Activated T-helper 17 cell treated with anti-CD3 and anti-CD28 coated beads, Interleukin-2, amount 50 U/mL, for 72 hours (primary cell): ENCODE measurements at places on chromosomes 3 and 15. TPM values are rescaled to one million over a fixed set of nuclear protein-coding genes. Genes with fewer than 3 reads are reported as not detected.

Gene FBXO40
- total RNA-seq = not detected

GRCh38 chr3:52521881-52522650, 11.6 kb downstream of the NT5DC2 start:
- H3K4me1 ChIP-seq = no peaks in the 10 kb centered on the region
- no peaks in the 10 kb centered on the region for H3K36me3 ChIP-seq
- no peaks in the 10 kb centered on the region for H3K27me3 ChIP-seq
- no peak overlapping the region for H3K4me3 ChIP-seq

Gene CLSTN2
- total RNA-seq = not detected

- H3K36me3 ChIP-seq = no peaks in the 10 kb centered on the region
- H3K4me1 ChIP-seq = no peaks in the 10 kb centered on the region
- H3K27me3 ChIP-seq = peaks cover 5% of the 10 kb centered on the region
- no peak overlapping the region for H3K4me3 ChIP-seq
- ATAC-seq = no peak
Observed at GRCh38 chr3:69675786-69676530, 63.3 kb upstream of the MITF start.

DNA sequence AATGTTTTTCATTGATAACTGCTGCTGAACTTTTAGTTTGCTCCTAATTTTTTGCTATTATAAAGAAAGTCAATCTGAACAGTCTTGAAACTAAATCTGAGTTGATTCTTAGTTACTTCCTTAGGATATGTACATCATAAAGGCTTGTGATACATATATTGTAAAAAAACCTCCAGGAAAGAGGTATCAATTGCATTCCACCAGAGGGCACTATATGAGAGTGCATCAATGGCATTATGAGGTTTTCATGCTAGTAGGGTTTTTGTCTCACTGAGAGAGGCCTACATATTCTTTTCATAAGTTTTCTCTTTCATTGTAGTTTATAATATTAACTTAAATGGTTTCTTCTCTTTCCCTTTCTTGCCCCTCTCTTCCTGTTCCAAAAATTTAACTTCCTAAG, 46.9 kb downstream of the PIK3R4 start:
- H3K27me3 ChIP-seq = no peaks in the 10 kb centered on the region
- peaks cover 88% of the 10 kb centered on the region for H3K36me3 ChIP-seq
- no peak overlapping the region for H3K4me3 ChIP-seq

DNA sequence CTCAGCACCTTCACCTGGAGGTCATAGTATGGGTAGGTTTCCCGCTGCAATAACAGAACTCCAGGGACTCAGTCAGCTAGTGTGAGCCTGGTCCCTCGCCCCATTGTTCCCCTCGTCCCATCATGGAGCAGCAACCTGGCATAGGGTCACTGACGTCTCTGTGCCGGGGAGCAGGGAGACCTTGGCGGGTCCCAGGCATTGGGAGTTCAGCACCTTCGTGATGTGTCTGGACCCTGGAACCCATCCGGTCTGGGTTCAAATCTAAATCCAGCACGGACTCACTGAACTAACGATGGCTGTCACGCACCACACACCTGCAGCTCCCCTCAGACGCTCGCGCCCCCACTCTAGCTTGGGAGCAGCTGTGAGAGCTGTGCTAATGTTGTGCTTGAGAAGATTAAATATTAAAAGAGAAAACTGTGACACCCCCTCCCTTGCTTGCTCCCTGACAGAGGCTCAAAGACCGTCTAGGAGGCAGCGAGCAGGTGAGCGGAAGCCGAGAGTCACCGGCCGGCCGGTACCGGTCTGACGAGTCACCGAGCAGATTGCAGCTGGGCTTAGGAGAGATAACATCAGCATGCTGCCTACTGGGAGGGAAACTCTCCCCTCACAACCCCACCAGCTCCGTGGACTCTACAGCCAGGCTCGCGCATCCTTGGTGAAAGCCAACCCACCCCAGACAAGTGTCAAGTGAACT, 742 bp downstream of the PLA2G4F start:
- no peak overlapping the region for H3K27ac ChIP-seq
- no peak for ATAC-seq
- no peak overlapping the region for H3K4me3 ChIP-seq
- H3K36me3 ChIP-seq = peaks cover 16% of the 10 kb centered on the region

GRCh38 chr3:45567730-45568172, 26.8 kb upstream of the LIMD1 start:
- peaks cover 12% of the 10 kb centered on the region for H3K4me1 ChIP-seq
- no peaks in the 10 kb centered on the region for H3K36me3 ChIP-seq
- peak; percentile 94 for ATAC-seq
- H3K4me3 ChIP-seq = peak overlapping the region; percentile 55
- peak overlapping the region; percentile 36 for H3K27ac ChIP-seq

Gene NOP10
- 150 TPM for total RNA-seq

DNA sequence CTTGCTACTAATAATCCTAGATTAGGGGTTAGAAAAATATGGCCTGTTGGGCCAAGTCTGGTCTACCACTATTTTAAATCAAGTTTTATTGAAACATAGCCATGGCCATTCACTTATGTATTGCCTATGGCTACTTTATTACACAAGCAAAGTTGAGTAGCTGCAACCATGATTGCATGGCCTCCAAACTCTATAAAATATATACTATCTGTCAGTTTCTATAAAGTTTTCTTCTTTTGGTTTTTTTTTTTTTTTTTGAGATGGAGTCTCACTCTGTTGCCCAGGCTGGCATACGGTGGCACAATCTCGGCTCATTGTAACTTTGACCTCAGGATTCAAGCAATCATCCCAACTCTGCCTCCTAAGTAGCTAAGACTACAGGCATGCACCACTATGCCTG, 60.4 kb downstream of the INO80 start:
- H3K36me3 ChIP-seq = peaks cover 97% of the 10 kb centered on the region
- no peak overlapping the region for H3K4me3 ChIP-seq
- no peak for ATAC-seq
- no peaks in the 10 kb centered on the region for H3K27me3 ChIP-seq
- H3K4me1 ChIP-seq = peaks cover 4% of the 10 kb centered on the region

Gene CP
- not detected for total RNA-seq

Gene IFRD2
- total RNA-seq = 59.2 TPM

Gene A4GNT
- total RNA-seq = not detected

GRCh38 chr15:84911879-84912660, 27.6 kb downstream of the SLC28A1 start:
- peaks cover 5% of the 10 kb centered on the region for H3K36me3 ChIP-seq
- peak; percentile 31 for ATAC-seq
- H3K4me3 ChIP-seq = peak overlapping the region; percentile 10
- peak overlapping the region; percentile 65 for H3K27ac ChIP-seq
- H3K4me1 ChIP-seq = peaks cover 11% of the 10 kb centered on the region

DNA sequence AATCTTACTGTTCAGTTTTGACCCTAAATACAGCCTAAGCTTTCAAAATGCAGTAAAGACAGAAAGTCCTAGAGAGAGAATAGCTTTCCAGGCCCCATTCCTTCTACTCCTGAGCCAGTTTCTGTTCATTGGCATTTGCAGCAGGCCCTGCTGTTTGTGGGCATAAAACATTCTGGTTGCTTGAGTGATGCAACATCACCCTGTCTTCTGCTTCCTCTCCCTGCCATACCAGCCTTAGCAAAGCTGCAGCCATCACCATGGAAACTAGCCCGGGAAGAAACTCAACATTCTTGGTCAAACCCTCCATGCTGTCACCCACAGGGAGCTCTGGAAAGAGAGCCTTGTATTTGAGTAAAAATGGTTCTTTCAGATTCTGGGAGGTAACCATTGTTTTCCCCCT, 325.7 kb downstream of the MAGI1 start:
- no peak overlapping the region for H3K27ac ChIP-seq
- no peaks in the 10 kb centered on the region for H3K27me3 ChIP-seq
- H3K4me3 ChIP-seq = no peak overlapping the region
- no peaks in the 10 kb centered on the region for H3K36me3 ChIP-seq
- ATAC-seq = no peak
- no peaks in the 10 kb centered on the region for H3K4me1 ChIP-seq

DNA sequence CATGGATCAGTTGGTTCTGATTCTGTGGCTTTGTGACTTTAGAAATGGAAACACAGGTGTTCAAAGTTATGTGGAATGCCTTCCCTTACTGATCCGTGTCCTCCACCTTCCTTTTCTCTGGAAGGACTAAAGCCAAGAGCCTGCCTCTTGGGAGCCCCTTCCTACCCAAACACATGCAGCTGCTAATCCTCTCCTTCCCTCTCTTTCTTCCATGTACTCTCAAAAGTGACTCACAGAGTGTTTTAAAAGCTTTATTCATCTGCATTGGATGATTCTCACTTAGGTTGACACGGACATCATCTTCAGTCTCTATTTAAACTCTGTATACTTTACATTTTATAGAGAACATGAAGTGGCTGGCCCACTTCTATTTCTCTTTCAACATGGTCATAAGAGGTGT, 856.5 kb upstream of the ARPP21 start:
- H3K27ac ChIP-seq = no peak overlapping the region
- H3K36me3 ChIP-seq = no peaks in the 10 kb centered on the region
- H3K4me3 ChIP-seq = no peak overlapping the region

- ATAC-seq = no peak
- H3K4me3 ChIP-seq = no peak overlapping the region
- no peak overlapping the region for H3K27ac ChIP-seq
- no peaks in the 10 kb centered on the region for H3K27me3 ChIP-seq
Observed at GRCh38 chr3:143151004-143151731, 31.6 kb downstream of the CHST2 start.

DNA sequence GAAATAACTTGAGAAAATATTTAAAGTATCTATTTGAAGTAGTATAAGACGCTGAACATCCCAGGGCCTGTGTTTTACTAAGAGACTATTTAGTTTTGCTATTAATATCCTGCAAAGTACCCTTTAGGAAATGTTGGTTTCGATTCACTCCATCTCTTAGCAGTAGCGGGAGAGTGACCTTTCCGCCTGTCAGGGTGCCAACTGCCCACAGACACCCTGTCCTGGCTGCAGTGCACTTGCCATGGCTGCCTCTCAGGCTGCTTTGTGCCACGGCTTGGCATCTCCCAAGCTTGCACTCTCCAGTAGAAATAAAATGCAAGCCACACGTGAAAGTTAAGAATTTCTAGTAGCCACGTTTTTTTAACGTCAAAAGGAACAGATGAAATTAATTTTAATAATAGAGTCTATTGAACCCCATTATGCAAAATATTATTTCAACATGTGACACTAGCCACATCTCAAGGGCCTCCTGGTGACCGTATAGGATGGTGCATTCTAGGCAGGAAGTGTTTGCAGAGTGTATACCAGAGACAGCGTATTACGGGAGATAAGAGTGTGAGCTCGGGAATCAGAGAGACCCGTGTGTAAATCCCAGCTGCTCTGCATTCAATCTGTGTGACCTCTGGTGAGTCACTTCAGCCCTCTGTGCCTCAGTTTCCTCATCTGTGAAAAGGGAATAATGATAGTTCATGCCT, 19.8 kb downstream of the ADAMTS9 start:
- no peak for ATAC-seq
- no peak overlapping the region for H3K27ac ChIP-seq
- no peaks in the 10 kb centered on the region for H3K4me1 ChIP-seq
- no peaks in the 10 kb centered on the region for H3K36me3 ChIP-seq

GRCh38 chr3:95971573-95971972, 842.8 kb upstream of the EPHA6 start:
- H3K27me3 ChIP-seq = no peaks in the 10 kb centered on the region
- no peaks in the 10 kb centered on the region for H3K36me3 ChIP-seq
- no peak overlapping the region for H3K4me3 ChIP-seq
- H3K4me1 ChIP-seq = no peaks in the 10 kb centered on the region
- H3K27ac ChIP-seq = no peak overlapping the region
- no peak for ATAC-seq

GRCh38 chr15:42716125-42716524, 20.8 kb downstream of the CDAN1 start:
- peaks cover 16% of the 10 kb centered on the region for H3K36me3 ChIP-seq
- H3K27me3 ChIP-seq = no peaks in the 10 kb centered on the region
- H3K4me1 ChIP-seq = no peaks in the 10 kb centered on the region

Gene MEGF11
- total RNA-seq = not detected

Gene PLXND1
- 7.4 TPM for total RNA-seq

DNA sequence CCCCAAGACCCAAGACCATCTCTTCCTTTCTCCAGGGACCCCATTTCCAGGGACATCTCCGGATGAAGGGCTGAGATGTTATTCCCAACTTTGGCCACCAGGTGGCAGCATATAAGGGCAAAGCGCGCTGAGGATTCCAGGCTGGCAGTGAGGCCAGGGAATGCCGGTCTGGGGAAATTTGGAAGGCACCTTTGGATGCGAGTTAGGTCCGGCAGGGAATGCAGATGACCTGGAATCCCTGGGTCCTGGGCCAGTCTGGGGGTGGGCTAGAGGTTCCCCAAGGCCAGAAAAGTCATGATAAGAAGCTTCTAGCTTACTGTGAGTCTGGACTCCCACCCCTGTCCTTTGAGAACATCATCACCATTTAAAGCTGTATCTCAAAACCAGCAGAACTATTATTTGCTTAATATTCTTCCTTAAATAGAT, 1.6 kb upstream of the CHST13 start:
- no peaks in the 10 kb centered on the region for H3K4me1 ChIP-seq
- H3K36me3 ChIP-seq = no peaks in the 10 kb centered on the region
- H3K4me3 ChIP-seq = no peak overlapping the region

- ATAC-seq = peak; percentile 94
- peak within 1 kb of the TSS; percentile 74 for H3K4me3 ChIP-seq
- peaks cover 6% of the 10 kb centered on the region for H3K4me1 ChIP-seq
- no peak within 1 kb of the TSS for H3K27ac ChIP-seq
- H3K36me3 ChIP-seq = no peaks in the 10 kb centered on the region
Observed at GRCh38 chr15:64911311-64912186, at the start of gene ANKDD1A. Gene ANKDD1A, plus strand, starts transcription at chr15:64911902. Its CDS starts 29 bp downstream, at chr15:64911931.

Gene RUVBL1
- 37.6 TPM for total RNA-seq

GRCh38 chr15:64667736-64668161, 107.6 kb downstream of the RBPMS2 start:
- H3K36me3 ChIP-seq = no peaks in the 10 kb centered on the region
- no peaks in the 10 kb centered on the region for H3K27me3 ChIP-seq
- H3K4me1 ChIP-seq = peaks cover 10% of the 10 kb centered on the region
- H3K4me3 ChIP-seq = no peak overlapping the region
- peak overlapping the region; percentile 6 for H3K27ac ChIP-seq

- H3K27me3 ChIP-seq = no peaks in the 10 kb centered on the region
- peak overlapping the region; percentile 49 for H3K27ac ChIP-seq
Observed at GRCh38 chr15:31447931-31448634, 121.4 kb downstream of the KLF13 start.

Gene TTC23
- 0.67 TPM for total RNA-seq

DNA sequence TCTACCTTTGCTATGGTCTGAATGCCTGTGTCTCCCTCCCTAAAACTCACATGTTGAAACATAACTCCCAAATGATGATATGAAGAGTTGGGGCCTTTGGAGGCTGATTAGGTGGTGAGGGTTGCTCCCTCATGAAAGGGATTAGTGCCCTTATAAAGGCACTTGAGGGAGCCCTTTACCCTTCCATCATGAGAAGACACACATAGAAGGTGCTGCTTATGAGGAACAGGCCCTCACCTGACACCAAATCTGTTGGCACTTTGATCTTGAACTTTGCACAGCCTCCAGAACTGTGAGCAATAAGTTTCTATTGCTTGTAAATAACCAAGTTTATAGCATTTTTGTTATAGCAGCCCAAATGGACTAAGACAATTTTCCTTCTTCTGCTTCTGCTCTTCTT, 76.2 kb upstream of the ADAMTS9 start:
- H3K4me3 ChIP-seq = no peak overlapping the region
- no peak overlapping the region for H3K27ac ChIP-seq
- no peaks in the 10 kb centered on the region for H3K4me1 ChIP-seq
- no peaks in the 10 kb centered on the region for H3K27me3 ChIP-seq
- no peak for ATAC-seq

Gene GLDN
- total RNA-seq = not detected

Gene SERINC4
- 0.24 TPM for total RNA-seq

Gene SLC2A2
- total RNA-seq = not detected

Gene KLHL6
- 39.7 TPM for total RNA-seq

- H3K27ac ChIP-seq = peak overlapping the region; percentile 82
- H3K36me3 ChIP-seq = peaks cover 28% of the 10 kb centered on the region
- peaks cover 32% of the 10 kb centered on the region for H3K4me1 ChIP-seq
- peak overlapping the region; percentile 83 for H3K4me3 ChIP-seq
- no peaks in the 10 kb centered on the region for H3K27me3 ChIP-seq
Observed at GRCh38 chr3:119239206-119239820, 1.4 kb downstream of the B4GALT4 start.
